ENCODE measurements at places on chromosomes 6 and 20.
A peak's percentile ranks its signal among the peaks of the same experiment; 100 is the strongest.

- peak; percentile 95 for DNase-seq
Measured at GRCh38 chr20:24773751-24774201, 175.3 kb upstream of the CST7 start.

DNA sequence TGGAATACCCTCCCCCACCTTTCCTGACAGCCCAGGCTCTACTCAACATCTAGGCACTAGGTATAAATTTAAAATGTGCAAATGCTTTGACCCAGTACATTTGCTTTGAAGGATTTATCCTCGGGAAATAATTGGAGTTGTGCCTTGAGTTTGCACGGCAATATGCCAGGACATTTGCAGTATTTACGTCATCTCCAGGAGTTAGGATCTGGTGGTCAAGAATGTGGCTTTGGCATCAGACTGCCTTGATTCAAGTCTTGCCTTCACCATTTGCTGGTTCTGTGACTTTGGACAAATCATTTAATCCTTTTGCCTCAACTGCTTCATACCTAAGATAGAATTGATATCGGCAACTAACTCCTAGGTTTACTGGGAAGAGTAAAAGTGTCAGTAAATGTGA, 169.6 kb downstream of the PLCB1 start:
- no peak for DNase-seq

DNA sequence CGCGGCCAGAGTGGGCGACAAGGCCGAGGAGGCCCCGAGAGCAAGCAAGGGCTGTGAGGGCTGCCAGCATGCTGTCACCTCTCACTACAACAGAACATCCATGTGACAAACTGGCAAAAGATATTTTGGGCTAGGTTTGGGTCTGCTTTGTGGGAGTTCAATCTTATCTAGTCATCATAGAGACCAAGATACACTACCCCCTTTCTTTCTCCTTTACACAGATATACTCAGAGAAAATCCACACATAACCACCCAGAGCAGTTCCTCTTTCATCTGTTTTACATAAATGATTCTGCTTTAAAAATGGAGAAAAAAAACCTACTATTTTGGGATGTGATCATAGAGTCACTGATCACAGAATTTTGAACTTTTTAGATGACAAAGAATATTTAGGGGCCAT, 16.8 kb downstream of the SOX4 start:
- no peak for DNase-seq

- DNase-seq: no peak
Measured at GRCh38 chr6:147497472-147497871, 11.0 kb upstream of the SAMD5 start.

GRCh38 chr6:161222706-161223234, 51.1 kb downstream of the AGPAT4 start:
- DNase-seq: no peak

DNA sequence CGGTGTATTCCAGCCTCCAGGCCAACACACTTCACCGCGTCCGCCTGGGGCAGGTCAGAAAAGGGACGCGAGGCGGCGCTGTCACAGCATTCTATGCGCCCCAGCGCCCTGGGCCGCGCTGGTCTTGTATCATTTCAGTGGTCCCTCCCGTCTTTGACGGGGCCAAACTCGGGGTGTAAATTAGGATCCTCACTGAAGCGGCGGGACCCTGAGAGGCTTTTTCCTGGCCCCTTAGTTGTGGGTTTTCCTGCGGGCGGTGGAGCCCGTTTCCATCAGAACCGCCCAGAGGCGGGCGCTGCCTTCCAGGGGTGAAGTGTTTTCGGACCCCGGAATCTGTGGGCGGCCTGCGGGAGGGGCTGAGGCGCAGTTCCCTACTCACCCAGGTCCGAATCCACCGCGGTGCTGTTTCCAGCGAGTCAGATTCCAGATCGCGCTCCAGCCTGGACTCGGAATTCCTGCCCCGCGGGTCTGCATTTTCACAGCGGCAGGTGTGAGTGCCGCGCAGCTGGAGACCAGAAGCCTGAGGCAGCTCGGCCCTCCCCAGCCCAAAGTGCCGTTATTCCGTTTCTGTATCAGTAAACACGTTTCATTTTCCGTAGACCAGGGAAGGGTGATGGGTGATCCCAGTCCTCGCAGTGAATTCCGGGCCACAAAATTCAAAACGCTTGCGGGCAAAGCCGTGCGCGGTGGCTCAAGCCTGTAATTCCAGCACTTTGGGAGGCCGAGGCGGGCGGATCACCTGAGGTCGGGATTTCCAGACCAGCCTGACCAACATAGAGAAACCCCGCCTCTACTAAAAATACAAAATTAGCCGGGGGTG, 3.9 kb upstream of the MICB start:
- DNase-seq: peak; percentile 74

DNA sequence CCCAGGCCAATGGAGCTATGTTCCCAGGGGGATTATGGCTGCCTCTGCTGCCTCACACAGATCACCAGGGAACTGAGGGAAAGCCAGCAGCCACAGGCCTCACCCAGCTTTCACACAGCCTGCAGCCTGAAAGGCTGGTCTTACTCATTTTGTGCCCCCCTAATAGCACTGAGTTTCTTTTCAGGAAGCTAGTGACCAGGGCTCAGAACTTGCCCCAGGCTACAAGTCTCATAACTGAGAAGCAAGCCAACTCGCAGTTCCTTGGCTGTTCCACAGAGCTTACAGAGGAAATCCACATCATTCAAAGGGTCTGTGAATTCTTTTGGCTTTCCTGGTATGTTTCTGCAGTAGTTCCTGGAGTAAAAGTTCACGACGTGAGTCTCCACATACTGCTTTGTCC, 524.8 kb upstream of the GJE1 start:
- DNase-seq: no peak

DNA sequence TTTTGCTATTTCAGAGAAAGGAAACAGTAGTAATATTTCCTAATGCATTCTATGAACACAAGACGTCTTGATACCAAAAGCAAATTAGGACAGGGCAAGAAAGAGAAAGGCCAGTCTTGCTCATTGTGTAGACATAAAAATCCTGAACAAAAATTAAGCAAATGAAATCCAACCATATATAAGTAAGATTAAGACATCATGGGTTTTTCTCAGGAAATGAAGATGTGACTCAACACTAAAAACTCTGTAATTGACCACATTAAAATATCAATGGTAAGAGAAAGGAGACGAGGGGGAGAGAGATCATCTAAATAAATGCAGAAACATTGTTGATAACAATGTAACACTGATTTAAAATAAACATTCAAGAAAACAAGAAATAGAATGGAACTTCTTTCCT, 205.4 kb downstream of the SOD2 start:
- DNase-seq: peak; percentile 28

DNA sequence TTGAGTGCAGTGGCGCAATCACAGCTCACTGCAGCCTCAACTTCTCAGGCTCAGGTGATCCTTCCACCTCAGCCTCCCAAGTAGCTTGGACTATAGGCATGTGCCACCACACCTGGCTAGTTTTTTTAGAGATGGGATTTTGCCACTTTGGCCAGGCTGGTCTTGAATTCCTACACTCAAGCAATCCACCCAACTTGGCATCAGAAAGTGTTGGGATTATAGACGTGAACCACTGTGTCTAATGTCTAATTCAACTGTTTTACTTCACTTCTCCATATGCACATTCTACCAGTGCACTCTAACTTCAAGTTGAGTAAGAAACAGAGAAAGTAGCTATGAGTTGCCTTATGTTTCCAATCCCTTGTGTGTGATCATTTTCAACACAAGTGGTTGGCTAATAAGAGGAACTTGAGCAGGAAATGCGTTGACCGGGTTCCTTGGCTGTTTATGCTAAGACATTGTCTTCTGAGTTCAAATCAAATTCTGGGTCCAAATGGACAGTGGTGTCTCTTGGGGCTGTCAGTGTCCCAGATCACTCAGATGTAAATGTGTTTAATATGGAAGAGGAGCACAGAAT, 23.9 kb downstream of the ZNF337 start:
- DNase-seq: no peak

DNA sequence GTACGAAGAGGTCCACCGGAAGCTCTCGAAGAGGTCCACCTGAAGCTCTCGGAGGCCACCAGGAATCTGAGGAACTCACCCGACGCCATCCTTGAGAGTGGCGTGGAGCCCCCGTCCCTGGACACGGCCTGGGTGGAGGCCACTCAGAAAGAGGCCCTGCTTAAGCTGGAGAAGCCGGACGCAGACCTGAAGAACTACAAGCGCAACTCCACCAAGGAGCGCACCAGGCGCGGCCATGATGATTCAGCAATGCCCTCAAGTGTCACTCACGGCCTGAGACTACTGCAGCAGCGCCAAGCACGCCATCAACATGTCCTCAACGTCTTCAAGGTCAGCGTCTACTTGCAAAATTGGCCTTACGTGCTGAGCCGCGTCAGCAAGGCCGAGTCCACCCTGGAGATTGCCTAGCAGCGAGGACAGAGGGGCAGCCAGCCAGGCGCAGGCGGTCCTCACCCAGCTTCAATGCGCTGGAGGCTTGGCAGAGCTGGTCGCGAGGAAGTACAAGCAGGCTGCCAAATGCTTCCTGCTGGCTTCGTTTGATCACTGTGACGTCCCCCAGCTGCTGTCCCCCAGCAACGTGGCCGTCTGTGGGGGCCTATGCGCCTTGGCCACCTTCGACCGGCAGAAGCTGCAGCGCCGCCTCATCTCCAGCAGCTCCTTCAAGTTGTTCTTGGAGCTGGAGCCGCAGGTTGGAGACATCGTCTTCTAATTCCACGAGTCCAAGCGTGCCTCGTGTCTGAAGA, 7.7 kb upstream of the GJA10 start:
- no peak for DNase-seq

GRCh38 chr20:16922834-16923233, 174.7 kb downstream of the OTOR start:
- peak; percentile 96 for DNase-seq

DNA sequence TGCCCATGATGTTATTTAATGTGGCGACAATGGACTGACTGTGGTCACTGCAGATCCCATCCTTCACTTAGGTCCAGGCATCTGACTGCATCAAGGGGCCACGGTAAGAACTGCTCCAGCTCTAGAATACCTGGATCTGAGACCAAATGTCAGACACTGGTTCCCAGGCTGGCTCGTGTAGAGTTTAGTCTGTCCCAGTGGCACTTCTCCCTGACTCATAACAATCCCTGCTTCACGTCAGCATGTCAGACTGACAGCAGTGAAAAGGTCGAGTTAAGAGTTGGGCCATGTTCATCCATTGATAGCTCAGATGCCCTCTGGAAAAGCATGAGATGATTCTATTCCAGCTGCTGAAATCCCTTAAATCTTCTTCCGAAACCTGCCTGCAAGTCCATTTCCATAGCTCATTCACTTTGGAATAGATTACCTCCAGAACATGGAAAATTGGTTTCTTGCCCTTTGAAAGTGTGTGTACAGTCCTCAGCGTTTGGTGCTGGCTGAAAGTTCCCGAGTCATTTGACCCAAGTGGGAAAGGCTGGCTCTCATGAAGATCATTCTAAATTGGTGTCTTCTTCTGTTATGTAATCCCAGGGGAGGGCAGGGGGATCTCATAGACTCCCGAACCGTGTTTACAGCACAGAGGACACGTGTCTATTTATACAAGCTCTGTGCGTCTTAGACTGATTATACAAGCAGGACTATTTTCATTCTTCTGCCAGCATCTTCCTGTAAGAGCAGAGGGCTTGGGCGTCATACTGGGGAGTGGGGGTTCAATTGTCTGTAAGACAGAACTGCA, 160.8 kb downstream of the ZDHHC14 start:
- no peak for DNase-seq

DNA sequence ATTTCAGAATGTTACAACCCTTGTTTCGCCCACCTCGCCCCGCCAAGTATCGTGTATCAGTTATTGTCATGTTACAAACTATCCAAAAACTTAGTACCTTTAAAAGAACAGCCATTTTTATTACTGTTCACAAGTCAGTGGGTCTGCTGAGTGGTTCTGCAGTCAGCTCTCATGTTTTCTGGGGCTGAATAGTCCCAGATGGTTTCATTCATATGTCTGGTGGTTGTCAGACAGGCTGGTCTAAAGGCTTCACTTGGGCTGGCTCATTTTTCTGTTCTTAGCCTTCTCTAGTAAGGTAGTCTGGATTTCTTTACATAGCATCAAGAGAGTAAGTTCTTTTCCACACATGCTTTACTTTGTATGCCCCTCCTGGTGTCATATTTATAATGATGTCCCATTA, 8.6 kb downstream of the ZNF292 start:
- no peak for DNase-seq

- DNase-seq: no peak
Measured at GRCh38 chr6:170205534-170206316, 85.2 kb downstream of the DLL1 start.

DNA sequence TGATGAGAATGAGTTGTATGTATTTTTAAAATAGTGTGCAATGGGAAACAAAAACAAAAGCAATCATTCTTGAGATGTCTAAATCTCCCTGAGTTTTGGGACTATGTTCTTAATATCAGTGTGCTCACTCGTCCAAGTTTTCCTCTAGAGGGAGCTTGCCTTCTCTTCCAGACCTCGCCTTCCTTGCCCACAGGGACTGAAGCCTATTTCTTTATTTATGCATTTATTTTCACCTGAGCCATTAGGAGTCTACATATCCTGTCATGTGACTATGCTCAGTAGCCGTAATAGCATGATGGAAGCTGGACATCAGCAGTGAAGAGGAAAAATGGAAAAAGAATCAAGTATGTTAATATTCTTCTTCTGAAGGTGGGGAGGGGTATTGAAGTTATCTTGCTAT, 131.2 kb downstream of the SH3BGRL2 start:
- no peak for DNase-seq

- peak; percentile 78 for DNase-seq
Measured at GRCh38 chr6:11263291-11263775, 30.9 kb upstream of the NEDD9 start.

GRCh38 chr6:125809570-125810170, 18.9 kb downstream of the NCOA7 start:
- no peak for DNase-seq

- peak; percentile 4 for DNase-seq
Measured at GRCh38 chr6:69735027-69735426, 61.8 kb downstream of the LMBRD1 start.

DNA sequence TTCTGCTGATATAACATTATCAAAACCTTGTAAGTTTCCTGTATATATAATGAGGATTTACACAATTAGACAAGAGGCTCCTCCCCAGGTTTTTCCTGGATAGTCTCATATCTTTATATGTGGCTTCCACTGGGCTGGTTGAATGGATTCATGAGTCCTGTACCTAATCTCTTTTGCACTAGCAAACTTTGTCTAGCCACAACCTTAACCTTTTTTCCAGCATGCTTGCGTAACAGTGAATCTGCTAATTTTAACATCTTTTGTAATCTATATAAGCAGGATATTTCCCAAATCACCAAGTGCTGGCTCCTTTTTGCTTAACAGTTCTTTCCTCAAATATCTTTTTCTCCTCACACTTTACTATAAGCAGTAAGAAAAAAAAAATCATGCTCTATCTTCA, 153.6 kb downstream of the COL21A1 start:
- DNase-seq: no peak

DNA sequence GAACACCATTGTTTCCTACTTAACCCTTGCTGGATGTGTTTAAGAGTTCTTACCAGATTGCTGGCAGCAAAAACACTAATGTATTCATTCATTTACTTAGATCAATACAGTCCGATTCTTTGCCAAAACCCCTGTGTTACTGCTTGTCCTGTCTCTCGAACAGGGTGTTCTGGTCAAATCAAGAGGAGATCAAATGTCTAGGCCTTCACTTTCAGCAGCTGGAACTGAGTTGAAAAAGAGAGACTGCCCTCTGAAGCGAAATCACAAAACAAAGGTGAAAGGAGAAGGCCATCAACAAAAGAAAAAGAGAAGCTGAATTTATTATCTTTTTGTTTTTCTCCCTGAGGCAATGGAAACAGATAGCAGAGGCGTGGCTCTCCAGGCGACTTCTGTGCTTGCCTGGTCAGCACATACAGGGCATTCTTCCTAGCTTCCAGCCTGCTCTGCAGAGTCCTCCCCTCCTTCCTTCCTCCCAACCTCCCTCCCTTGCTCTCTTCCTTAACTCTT, 44.1 kb upstream of the GCM1 start:
- no peak for DNase-seq
